CD4-positive, alpha-beta memory T cell (primary cell): ENCODE measurements at places on chromosomes 5 and 9.

GRCh38 chr9:15430920-15431844 is 8.5 kb downstream of the SNAPC3 start:
- no peak for DNase-seq

GRCh38 chr5:65341835-65342234 is 139.9 kb downstream of the ADAMTS6 start:
- DNase-seq = no peak

GRCh38 chr5:95969055-95969454 is 7.4 kb upstream of the ELL2 start:
- DNase-seq = no peak

DNA sequence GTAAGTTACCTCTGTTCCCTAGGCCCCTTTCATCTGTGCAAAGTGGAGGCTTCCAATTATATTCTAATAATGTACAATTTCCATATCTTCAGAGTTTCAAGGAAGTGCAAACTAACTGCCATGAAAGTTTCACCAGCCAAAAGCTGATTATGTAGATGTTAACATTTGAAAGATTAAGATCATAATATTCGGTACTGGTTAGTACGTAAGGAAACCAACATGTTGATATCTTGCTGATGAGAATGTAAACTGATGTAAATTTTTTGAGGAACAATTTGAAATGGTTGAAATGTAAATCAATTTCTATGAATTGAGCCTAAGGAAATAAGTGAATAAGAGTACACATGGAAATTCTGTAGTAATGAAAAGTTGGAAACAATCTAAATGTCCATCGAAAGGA is 12.9 kb upstream of the KLF4 start:
- DNase-seq = no peak

GRCh38 chr5:131139321-131139720 is 25.7 kb downstream of the HINT1 start:
- no peak for DNase-seq

DNA sequence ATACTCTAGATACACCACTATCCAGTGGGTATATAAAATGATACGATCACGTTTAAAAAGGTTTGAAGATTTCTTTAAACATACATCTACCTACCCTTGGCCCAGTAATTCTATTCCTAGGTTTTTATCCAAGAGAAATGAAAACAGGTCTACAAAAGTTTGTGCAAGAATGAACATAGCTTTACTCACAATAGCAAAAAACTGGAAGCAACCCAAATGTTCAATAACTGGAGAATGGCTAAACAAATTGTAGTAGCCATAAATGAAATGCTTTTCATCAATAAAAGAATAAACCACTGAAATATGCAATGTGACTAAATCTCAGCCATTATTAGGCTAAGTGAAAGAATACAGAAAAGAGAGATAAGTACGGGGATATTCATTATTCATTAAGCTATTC is 438.9 kb downstream of the ARHGEF28 start:
- DNase-seq = no peak

DNA sequence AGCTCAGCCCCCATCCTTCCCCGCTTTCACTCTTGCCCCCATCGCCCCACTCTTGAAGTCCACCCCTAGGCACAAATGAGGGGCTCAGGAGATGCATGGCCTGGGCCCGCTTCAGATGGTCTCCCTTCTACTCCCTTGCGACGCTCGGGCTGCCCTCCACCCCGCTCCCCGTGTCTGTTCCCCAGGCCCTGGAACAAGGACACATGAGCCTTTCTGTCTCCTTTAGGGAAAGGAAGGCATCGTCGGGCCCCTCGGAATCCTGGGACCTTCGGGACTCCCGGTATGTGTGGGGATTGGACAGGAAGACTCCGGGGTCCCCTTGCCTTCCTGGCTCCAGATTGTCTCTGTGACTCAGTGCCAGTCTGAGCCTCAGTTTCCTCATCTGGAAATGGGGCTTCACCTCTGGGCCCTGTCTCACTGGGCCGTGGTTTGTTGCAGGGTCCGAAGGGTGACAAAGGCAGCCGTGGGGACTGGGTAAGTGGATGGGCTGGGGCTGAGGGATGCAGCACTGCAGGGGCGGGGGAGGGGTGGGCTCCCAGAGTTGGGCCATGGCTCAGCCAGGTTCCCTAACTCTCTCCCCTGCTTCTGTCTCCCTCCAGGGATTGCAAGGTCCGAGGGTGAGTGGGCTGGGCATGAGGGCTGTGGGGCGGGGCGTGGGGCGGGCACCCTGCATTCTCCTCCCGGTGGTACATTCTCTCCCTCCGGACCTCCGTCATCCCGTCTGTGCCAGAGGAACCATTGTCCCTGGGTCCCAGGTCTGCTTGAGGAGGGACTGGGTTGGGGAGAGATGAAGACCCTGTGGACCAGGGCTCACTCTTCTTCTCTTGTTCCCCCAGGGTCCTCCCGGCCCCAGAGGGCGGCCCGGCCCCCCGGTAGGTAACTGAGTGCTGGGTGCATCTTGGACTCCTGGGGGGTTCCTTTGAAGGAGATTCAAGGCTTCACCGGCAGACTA is 21.8 kb upstream of the ORM1 start:
- no peak for DNase-seq

DNA sequence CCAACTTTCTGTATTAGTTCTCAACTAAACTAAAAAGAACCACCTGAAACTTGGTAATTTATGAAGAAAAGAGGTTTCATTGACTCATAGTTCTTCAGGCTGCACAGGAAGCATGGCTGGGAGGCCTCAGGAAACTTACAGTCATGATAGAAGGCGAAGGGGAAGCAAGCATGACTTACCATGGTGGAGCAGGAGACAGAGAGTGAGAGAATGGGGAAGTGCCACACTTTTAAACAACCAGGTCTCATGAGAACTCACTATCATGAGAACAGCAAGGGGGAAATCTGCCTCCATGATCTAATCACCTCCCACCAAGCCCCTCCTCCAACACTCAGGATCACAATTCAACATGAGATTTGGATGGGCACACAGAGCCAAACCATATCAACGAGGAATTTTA is 123.5 kb downstream of the DEPDC1B start:
- DNase-seq = no peak

DNA sequence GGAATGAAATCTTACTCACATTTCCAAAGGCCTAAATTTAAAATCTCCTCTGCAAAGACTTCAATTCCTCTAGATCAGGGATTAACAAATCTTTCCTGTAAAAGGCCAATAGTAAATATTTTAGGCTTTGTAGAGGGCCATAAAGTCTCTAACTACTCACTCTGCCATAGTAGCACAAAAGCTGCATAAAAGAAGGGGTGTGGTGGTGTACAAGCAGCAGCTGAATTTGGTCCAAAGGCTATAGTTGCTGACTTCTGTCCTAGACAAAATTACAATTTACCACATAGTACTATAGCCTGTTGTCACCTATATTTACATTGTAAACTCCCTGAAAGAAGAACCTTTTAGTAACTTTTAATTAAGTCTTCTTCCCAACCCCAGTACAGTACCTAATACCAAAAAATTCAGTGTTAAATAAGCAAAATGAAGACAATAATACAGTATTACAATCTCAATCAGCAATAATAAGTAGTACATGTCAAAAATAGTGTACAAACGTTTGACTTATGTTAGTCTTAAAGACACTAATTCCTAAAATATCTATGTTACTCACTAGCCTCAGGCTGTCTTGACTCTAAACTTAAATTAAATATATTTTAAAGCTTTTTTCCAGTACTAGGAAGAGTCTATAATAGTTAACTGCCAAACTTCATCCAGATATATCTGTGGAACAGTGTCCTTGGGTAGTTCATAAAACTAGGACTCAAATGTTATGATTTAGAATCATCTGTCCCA is 6.9 kb downstream of the CETN3 start:
- DNase-seq = no peak

DNA sequence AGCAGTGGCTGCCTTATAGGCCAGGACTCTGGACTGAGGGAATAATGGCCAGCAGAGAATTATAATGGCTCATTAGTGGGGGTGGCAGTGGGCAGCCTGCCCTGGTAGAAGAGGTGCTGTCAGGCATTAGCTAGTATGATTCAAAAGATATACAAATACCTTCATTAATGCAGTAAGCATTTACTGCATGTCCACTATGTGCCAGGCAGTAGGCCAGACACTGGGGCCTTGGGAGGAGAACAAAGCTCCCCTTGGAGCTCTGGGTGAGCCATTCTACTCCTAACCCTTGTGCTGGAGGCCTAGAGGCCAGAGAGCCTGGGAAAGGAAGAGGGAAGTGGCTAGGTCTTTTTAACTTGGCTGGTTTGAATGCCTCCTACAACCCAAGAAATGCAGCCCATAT is 2.0 kb upstream of the GARNL3 start:
- DNase-seq = no peak

DNA sequence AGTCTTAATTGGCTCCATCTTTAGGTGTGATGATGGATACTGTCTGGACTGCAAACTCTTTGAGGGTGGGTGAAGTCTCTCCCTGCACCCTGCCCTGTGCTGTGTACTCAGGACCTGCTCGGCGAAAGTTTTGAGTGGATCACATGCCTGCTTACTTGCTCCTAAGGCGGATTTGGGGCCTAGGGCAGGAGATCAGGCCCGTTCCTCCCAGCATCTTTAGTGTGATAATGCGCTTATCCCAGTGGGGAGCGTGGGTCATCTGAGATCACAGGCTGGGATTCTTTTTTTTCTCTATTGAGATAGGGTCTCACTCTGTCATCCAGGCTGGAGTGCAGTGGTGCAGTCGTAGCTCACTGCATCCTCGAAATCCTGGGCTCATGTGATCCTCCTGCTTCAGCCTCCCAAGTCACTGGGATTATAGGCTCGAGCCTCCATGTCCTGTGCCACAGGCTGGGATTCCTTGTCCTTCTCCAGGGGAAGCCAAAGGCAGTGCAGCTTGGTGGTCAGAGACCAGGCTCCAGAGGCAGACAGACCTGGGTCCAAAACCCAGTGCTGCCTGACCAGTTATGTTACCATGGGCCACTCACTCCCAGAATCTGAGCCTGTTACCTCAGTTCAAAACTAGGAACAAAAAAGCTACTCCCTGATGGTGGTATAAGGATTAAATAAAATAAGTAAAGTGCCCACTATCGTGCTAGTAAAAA is 59.7 kb downstream of the ZNF618 start:
- DNase-seq = no peak

GRCh38 chr9:129125478-129125877 is 14.3 kb downstream of the PTPA start:
- no peak for DNase-seq

DNA sequence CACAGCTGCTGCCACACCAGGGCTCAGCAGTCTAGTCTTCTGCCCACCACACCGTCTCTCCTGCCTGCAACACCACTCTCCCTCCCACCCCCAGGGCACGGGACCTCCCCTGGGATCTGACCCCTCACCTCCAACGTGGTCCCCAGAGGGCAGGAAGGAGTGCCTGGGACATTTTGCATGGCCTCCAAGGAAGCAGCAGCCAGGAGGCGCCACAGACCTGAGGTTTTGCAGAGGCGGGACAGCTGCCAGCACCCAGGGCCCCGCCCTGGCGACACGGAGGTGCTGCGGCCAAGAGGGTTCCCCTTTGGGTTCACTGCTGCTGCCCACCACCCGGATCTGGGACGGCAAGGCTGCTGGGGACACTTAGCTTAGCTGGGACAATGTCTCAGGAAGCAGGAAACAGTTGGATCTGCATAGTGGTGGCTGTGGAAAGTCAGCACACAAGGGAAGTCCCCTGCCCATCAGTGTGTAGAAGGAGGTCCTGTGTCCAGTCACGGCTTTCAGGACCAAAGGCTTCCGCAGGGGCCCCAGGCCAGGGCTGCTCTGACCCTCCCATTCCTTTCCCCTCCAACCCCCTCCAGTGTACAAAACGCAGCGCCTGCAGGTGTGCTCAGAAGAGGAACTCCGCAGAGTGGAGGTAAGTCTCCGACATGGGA is 13.8 kb downstream of the PROP1 start:
- DNase-seq = no peak

- no peak for DNase-seq
Measured at GRCh38 chr9:93116072-93116961, 17.7 kb downstream of the NINJ1 start.

DNA sequence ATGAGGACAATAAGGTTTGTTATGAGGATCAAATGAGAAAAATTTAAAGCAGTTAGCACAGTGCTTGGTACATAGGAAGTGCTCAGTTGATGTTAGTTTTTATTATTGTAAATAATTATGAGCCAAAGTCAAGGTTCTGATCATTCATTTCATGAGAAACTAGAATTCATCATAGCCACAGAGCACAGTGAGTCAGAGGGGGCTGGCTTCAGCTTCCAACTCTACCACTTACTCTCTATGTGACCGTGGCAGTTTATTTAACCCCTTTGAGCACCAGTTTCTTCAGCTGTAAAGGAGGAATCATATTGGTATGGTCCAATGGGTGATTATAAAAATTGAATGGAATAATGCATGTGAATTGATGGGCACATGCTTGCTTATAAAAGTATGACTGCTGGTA is 39.4 kb downstream of the KLHL3 start:
- DNase-seq = no peak

DNA sequence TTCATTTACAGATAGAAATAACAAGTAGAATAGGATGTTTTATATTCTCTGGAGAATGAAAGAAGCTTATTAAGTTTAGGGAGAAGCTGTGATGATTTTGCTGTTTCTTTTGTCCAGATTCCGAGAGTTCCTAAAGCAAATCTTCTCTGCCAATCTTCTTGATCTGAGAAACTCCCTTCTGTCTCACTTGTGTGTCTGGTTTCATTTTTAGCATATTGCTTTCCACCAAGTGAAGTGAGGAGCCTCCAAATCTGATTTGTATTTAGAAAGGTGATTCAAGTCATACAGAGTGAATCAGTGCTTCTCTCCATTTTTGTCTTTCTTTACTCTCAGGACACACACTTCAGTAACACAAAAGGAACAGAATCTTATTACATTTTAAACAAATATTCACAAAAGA is 48.4 kb downstream of the STX17 start:
- no peak for DNase-seq

DNA sequence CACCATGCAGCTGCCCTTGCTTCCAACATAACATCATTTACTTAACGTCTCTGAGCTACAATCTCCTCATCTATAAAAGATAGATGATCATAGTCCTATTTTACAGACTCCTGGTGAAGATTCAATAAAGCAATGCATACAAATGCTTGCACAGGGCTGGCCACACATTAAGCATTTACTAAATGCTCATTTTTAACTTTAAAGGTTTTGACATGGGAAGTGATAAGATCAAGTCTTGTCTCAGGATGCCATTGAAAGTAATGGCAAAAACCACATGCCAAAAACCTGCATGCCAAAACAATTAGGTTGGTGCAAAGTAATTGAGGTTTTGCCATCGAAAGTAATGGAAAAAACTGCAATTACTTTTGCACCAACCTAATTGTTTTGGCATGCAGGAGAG is 181.2 kb upstream of the ADRA1B start:
- DNase-seq = no peak
